ENCODE measurements at places on chromosomes 11 and 22.

GRCh38 chr11:45983471-45983845, 61.0 kb downstream of the LARGE2 start:
- no peak for DNase-seq

DNA sequence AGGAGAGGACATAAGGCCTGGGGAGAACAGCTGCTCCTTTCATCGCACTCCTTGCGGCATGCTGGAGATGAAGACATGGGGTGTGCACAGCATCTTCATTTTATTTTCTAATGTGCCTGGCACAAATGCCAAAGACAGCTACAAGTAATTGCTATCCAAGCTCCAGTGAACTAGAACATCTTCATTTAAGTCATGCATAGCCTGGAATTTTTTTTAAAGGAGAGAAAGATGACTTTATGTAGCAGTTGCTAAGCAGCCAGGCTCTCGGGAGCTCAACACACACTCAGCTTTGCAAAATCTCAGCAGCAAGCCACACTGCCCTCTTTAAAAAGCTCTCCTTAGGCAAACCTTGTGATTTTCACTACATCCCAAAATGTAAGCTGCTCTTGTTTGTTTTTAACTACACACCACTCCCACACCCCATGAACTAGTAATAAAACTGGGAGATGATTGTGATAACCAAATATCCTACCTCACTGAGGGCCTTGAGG, 164.5 kb upstream of the POU2AF2 start:
- DNase-seq = no peak

DNA sequence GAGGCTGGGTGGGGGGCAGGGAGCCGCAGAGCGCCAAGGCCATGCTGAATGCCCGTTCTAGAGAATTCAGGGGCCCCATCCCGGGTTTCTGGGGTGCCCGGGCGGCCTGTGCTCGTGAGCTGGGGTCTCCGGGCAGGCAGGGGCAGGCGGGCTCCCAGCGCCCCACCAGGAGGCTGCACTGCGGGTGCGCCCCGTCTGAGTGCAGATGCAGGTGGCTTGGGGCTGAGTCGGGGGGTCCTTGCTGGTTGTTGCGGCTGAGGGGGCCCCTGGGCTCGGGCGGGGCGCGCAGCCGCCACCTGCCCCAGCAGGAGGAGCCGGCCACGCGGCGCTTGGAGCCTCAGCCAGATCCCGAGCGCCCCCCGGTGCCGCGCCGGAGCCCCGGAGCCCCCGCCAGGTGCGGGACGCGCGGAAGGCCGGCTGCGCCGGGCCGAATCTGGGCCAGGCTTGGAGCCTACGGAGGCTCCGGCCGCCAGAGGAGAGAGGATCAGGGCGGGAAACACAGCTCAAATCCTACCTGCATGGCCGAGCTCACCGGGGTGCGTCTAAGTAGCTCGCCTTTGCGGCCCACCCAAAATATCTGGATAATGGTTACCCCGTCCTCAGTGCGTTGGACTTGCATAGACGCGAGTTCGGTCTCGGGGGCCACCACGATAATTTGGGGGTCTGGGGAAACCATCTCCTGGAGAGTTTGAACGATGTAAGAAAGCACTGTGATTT, 590 bp upstream of the IGF2 start:
- DNase-seq = no peak

GRCh38 chr11:129427816-129428406, 52.3 kb downstream of the BARX2 start:
- no peak for DNase-seq

DNA sequence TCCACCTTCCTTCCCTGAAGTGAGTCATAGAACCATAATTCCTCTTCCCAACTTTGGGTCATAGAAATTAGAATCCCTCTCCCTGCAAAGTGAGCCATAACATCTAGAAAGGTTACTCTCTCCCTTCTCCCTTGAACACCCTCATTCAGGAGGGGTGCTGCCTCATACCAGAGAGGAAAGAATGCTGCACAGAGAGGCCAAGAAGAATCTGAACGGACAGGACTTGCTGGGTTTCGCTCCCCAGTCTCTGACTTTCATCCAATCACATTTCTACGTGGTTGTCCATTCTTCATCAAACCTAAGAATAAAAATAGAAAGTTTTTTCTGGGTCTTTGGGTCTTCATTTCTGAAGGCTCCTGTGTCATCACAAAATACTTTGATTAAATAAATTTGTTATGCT, 31.0 kb upstream of the BIRC3 start:
- no peak for DNase-seq

DNA sequence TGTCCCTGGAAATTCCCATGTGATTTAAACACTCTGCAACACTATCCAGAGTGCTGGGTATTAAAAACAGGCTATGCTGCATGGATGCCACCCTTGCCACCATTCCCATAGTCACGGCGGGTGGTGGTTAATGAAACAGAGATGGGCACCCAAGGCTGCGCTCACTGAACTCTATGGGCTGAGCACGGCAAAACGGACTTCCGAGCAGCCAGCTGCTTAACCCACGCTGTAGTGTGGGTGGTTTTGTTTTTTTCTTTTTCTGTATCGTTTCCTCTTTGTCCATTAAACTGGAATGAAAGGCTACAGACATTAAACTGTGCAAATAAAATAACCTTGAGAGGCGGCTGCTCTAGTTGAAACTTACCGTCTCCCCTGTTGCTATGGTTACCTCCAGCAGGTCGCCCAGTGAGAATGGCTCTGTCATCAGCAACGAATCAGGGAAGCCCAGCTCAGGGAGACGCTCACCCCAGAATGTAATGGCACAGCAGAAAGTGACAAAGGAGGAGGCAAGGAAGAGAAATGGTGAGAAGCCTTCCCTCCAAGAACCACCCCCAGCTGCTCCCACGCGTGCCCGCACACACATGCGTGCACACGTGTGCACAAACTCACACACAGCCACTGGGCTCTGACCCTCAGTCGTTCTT, 102.1 kb downstream of the C11orf91 start:
- no peak for DNase-seq

GRCh38 chr22:20494978-20495860, at the start of gene KLHL22:
TSS of gene KLHL22 (minus strand) at chr22:20495795. CDS start at chr22:20489211, 6,584 bp downstream.
- no peak for DNase-seq

GRCh38 chr22:22867996-22868715, 19.5 kb upstream of the IGLL5 start:
- no peak for DNase-seq

DNA sequence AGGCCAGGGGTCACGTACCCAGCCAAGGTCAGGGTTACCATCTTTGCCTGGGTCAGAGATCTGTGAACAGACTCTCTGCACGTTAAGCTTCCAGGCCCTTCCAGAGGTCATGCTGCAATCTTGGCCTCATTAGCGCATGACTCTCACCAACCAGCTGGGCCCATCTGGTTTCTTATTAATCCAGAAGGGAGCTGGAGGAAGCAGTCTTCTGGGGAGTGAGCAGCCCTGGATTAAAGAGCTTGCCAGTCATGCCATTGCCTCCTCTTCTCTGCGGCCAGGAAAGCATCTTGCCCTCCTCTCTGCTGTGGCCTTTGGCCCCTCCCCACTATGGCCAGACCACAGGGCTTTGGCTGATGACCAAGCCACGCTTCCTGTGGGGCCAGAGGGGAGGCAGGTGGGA, 57.4 kb downstream of the CHST1 start:
- DNase-seq = no peak

- no peak for DNase-seq
These were observed 3.6 kb downstream of the MED15 start for GRCh38 chr22:20510811-20511577.

- no peak for DNase-seq
These were observed 3.4 kb downstream of the CDON start for GRCh38 chr11:126059238-126059781.

DNA sequence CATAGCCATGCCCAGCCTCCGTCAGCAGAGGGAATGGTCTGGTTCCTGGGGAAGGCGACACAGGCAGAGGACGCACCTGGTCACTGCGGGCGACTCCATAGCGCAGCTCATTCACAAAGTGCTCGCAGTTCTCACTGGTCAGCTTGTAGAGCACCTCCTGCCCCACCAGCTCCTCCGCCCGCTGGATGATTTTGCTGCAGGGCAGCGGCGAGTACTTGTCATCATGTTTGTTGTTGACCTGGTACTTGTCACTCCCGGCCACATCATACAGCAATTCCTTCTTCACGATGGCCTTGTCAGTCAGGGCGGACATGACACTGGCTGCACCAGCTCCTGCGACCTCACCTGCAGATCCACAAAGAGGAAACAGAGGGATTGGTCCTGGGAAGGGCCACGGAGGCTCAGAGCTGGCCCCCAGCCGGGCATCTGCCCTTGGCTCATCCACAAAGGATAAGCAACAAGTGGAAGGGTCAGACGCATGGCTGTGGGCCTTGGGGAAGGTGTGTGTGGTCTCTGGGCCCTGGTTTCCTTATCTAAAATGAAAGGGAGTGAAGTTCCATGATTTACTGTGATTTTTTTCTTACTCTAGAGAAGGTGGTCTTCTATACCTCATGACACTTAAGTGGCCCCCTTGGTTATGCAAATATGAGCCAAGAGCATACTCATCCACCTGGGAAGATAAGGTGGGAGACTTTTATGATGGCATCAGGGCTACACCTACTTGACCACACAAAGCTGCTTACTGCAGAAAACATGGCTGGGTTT, 24.0 kb downstream of the PLAAT3 start:
- no peak for DNase-seq

- DNase-seq = no peak
These were observed 50.3 kb downstream of the LARGE1 start for GRCh38 chr22:33869946-33870345.

DNA sequence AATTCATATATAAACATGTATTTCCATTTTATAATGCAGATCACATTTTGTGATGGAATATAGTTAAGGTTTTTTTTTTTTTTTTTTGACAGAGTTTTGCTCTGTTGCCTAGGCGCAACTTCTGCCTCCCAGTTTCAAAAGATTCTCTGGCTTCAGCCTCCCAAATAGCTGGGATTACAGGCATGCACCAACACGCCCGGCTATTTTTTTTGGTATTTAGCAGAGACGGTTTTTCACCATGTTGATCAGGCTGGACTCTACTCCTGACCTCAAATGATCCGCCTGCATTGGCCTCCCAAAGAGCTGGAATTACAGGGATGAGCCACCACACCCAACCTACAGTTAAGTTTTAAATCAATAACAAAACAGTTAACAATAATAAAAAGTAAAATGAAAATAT, 18.8 kb downstream of the XKR3 start:
- no peak for DNase-seq

DNA sequence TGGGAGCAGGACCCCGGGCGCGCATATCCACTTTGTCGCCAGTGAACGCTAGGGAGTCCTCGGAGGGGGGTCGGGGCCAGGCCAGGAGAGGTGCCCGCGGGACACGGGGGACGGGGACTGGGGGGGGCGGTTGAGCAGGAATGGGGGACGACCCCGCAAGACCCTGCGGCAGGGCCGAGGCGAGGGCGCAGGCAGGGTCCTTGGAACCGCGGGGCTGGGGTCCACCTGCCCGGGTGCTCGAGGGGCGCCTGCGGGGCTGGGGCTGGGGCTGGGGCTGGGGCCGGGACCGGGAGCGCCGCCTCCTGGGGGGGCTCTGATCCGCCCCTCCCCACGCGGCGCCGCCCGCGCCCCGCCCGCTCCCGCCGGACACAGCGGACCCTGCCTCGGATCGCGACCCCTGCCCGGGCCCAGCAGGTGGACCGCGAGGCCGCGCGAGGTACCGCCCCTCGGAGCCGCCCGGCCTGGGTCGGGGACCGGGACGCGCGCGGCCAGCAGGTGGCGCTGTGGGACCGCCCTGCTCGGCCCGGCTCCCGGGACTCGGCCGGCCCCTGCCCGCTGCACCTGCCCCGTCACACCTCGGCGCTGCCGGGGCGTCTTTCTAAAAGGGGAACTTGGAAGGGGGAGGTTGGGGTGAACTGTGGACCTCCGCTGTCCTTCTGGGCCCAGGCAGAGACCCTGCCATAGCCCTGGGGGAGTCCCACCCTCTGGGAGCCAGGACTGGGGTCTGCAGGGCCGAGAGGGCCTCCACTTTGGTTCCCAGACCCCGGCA, 11.0 kb downstream of the CRELD2 start:
- DNase-seq = no peak

GRCh38 chr22:23526596-23527316, 53.3 kb downstream of the IGLL1 start:
- no peak for DNase-seq

DNA sequence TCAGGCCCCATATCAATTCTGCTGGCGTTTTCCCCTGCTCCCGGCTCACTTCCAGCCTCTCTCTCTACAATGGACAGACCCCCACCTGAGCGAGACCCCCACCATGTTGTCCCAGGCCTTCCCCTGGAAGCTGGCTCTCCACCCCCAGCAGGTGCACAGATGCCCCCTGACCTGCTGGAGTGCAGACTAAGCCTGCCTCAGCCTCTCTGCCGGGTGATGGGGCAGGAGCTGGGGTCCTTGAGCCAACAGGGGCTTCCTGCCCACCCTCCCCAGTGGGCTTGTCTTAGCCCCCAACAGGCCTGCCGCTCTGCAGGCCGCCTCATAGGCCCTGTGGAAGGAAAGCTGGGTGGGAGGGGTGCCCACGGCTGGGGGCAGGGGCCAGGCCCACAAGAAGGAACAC, 10.0 kb downstream of the ELFN2 start:
- no peak for DNase-seq

DNA sequence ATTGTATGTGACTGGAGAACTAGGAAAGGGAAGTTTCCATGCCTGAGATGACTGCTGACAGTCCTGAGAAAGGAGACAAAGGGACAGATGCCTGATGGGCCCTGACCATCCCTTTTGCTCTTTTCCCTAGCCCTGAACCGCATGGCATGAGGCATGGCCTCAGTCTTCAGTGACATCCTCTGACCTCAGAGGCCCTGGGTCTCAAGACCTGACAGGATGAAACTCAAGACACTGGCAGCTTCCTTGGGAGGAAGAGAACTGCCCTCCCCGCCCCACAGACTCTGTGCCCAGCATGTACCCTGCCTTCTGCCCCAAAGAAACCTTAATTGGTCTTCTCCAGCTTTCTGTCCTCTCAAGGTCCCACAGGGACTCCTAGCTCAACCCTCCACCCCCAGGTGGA, 444.1 kb downstream of the SOX6 start:
- DNase-seq = no peak

DNA sequence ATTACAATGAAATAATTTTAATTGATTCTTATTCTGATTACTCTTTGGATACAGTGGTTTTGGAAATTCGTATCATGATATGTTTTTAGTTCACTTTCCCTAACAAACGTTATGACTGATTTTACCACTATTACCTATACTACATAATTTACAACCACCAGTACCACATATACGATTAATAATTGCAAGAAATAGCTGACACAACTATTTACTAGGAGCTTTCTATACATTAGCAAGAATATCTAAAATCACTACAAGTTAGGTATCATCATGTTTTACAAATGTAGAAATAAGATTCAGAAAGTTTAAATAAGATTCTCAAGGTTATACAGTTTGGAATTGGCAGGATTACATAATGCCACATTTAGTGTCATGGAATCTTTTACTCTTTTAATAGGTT, 1401.1 kb upstream of the RAG2 start:
- no peak for DNase-seq

DNA sequence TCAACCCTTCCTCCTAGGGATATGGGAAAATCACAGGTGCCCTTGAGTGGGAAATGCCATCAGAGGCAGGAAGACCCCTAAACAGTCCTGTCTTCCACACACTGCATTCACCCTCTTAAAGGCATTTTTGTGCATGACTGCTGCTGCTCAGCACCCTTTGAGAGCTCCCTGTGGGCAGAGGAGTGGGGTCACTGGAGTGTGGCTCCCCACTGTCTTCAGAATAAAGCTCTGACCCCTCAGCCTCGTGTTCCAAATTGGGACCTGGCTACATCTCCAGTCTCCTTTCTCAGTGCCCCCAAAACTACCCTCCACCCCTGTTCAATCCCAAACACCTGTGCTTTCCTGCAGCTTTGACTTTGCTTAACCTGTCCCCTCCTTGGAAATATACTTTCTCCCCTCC, 46.6 kb downstream of the CHRDL2 start:
- no peak for DNase-seq
